ENCODE measurements at places on chromosomes 4 and X.

GRCh38 chrX:88789825-88790224 is 42.8 kb downstream of the CPXCR1 start:
- DNase-seq = no peak

DNA sequence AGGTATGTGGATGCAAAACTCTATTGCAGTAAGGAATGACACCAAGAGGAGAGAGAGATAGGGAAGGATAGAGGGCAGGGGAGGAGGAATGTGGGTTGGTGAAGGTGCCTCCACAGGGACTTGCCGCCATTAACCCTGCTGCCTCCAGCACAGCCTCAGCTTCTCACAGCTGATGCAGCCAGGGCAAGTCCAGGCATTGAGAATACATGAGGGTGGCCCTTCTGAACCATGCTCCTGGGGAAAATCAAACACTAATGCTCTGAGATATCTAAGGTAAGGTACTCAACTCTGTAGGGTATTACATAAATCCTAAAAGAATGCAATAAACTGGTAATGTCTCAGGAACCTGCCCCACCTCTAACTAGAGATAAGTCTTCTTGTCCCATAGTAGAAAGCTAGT is 28.7 kb downstream of the UGT2B7 start:
- no peak for DNase-seq

DNA sequence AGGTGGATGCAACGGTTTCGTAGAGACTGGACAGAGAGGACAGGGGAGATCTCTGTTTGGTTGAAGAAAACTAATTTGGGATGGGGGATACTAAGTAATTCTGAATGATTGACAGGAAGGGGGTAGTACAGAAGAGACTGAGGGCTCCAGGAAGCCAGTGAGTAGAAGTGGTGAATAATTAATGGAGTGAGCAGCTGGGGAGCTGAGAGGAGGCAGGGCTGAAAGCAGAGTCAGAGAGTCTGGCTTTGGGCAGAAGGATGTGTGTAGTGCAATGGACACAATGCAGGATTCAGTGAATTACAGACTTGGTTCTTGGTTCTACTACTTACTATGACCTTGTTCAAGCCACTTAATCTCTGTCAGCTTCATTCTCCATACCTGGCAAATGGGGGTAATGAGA is 161.7 kb downstream of the RBMX2 start:
- no peak for DNase-seq

DNA sequence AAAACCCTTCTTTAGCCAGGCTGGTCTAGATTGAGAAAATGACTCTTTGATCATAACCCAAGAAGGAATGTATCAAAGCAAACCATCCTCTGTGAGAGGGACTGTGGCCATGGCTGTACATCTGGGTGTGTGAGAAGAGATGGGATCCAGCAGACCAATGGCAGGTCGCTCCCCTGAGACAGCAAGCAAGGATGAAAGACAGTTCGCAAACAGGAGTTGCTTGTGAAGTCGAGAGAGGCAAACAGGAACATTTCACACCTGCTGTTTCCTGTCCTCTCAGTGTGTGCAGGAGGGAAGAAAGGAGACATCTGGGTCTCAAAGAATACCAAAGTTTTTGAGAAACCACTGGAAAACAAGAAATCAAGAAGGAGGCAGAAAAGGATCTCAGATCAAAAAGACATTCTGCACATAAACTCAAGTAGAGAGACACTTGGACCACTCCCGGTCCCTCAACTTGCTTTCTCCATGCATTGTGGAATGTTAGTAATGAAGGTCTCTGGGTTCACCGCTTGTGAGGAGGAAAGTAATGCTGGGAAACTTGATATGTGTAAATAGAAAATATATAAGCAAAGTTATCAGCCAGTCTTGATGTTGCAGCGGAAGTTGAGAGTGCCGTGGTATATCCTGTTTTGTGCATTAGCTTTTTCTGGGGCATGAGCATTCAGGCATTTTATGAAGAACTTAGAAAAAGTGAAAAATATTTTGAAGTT is 327.5 kb downstream of the BMPR1B start:
- DNase-seq = no peak

DNA sequence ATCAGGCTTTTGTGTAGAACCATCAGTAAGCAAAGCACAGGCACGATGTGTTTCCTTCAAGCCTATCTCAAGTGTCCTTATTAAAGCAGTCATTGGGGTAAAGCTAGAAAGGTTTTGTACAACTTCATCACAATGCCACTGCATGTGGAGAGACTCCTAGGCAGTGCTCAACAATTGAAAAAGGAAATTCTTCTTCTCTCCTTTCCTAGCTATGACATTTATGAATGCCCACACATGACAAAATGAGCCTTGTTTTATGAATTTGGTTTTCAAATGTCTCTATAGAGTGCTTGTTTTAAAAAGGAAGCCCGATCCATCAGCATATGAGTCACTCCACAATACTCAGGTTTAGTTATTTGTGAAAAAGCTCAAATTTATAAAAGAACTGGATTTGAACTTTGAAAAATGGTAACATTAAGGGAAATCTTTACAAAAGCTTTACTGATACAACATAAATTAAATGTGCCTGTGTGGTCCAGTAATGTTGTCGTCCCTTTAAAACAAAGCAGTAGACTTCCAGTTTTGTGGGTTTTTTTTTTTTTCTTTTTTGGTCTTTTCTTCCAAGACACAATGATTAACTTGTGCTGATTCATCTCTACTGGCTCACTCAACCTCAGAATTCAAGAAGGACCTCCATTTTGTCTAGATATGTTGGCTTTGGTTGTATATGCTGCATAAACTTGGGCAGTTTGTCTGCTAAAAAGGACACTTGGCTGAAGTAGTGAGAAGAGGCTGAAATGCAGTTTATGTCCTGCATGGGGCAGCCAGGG is 273.8 kb downstream of the GASK1B start:
- no peak for DNase-seq
